ENCODE measurements at places on chromosomes 7 and 10.

- DNase-seq: no peak
Observed at GRCh38 chr7:153503093-153503492, 549.1 kb upstream of the DPP6 start.

DNA sequence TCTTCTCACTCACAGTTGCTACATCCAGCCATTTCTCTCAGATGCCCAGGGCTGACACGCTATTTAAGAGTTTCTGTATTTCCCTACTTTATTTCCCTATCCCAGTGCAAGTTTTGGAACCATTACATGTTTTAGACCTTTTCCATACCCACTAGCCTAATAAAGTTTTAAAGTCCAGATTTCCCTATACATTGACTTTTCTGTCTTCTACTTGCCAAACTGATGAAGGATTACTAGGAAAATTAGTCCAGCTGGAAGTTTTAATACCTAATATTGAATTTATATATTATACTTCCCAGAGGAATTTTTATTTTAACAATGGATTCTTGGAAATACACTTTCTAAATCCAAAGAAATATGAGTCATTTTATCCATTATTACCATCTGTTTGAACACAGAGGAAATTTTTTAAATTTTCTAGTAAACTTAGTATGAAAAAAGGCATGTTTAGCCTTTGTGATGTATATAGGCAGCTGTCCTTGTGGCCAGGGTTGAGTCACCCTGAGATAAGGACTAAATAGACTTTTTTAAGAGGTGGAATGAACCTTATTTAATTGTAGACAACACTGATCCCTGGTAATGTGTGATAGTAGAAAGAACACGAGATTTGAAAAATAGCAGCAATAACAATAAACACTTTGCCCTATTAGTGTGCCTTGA is 205.0 kb downstream of the TFEC start:
- DNase-seq: no peak

DNA sequence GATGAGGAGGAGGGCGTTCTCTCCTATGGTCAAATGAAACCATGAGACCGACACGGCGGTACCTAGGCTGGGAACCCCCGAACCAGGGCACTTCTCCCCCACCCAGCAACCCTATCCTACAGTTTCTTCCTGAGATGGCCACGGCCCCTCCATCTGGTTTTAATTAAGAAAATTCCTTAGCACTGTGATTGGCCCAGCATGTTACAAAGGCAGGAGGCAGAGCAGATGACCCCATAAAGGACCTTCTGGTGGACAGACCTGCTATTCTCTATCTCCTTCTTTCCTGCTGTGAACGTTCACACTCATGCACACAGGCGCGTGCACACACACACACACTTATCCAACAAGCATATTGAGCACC is 129.4 kb downstream of the RGS10 start:
- DNase-seq: no peak

DNA sequence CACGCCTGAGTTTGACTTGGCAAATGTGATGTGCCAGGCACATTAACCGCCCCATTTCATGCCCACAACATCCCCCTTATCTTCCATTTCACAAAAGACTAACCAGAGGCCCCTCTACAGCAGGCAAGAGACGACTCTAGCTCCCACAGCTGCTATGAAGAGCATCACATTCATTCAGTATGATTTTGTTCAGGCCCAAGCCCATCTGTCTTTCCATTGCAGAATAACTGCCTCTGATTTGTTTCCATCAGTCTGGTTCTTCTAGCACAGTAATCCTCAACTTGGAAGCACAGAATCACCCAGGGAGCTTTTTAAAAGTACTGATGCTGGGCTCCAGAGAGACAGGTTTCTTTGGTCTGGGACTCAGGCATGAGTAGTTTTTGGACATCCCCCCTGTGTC is 169.7 kb downstream of the NEURL1 start:
- no peak for DNase-seq

DNA sequence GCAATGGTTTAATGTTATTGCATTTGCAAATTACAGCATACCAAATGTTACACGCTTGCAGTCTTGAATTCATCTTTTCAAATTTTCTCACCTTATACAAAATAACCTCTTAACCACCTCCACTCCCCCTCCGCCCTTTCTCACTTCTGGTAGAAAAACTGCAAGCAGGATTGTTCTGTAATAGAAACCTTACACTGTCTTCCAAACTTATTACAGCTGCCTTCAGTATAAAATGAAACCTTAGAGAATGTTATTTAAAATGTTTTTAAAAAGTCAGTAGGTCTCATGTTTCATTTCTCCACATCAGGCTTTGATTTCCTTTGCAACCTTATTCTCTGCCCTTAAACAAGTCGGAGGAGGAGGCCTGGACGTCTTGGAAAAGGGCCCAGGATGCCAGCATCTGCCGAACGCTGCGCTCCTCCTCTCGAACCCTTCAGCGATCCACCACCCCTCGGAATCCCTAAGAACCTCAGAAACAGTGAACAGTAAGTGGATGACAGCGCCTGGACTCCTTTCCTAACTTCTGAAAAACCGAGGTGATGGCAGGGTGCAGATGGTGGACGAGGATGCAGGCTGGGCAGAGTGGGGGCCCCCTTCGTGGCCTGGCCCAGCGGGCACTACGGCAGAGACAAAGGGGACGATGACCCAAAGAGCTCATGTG is 74.0 kb downstream of the FGFR2 start:
- no peak for DNase-seq

GRCh38 chr7:24884401-24884800 is 95.6 kb downstream of the OSBPL3 start:
- no peak for DNase-seq

GRCh38 chr7:139367438-139368155 is 7.9 kb downstream of the LUC7L2 start:
- DNase-seq: no peak

DNA sequence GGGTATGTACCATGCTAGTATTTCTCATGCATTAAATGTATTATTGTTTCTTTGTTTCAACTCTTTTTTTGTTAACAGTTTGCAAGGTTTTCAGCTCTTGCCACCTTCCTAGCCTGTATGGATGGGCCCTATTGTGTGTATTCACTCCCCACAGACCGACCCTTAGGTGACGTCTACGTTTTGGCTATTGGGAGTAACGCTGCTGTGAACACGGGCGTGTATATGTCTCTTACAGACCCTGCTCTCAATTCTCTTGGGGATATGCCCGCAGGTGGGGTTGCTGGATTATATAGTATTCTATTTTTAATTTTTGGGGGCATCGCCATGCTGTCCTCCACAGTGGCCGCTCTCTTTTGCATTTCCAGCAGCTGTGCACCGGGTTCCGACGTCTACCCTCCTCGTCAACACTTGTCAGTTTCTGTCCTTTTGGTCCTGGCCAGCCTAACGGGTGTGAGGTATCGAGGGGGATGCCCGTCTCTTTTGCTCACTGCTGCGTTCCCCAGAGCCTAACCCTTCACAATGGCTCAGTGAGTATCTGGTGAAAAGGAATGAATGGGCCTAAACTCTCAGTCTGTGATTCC is 64.1 kb upstream of the GNA12 start:
- no peak for DNase-seq

DNA sequence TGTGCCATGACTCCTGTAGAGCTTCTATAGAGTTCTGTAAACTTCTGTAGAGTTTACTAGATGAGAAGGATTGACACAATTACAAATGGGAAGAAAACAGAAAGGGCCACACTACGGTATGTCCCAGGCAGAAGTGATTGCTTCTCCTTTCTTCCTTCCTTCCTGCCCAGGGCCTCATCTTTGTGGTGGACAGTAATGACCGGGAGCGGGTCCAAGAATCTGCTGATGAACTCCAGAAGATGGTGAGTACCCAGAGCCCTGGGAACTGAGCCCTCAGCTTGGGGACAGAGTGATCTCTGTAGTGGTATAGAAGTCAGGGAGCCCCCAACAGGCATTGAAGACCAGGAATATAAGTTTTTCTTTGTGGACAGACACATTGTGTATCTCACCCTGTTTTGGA is 1.7 kb downstream of the ARF5 start:
- DNase-seq: no peak

DNA sequence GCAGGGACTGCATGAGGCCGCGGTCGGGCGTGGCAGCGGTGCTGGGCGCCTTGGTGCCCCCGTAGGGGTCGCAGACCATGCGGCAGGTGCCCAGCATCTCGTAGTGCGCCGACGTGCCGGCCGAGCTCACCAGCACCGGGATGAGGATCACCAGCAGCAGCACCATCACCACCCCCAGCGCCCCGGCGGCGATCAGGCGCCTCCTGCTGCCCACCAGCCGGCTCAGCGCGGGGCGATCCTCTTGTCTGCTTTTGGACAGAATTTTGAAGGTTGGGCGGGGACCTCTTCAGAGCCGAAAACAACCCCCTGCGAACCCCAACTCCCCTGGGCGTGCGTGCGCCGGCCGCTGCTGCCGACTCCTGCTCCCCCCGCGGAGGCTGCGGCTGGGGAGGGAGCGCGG is 779 bp downstream of the C1QL3 start:
- no peak for DNase-seq

GRCh38 chr7:2157473-2158279 is 75.1 kb downstream of the MAD1L1 start:
- DNase-seq: no peak

DNA sequence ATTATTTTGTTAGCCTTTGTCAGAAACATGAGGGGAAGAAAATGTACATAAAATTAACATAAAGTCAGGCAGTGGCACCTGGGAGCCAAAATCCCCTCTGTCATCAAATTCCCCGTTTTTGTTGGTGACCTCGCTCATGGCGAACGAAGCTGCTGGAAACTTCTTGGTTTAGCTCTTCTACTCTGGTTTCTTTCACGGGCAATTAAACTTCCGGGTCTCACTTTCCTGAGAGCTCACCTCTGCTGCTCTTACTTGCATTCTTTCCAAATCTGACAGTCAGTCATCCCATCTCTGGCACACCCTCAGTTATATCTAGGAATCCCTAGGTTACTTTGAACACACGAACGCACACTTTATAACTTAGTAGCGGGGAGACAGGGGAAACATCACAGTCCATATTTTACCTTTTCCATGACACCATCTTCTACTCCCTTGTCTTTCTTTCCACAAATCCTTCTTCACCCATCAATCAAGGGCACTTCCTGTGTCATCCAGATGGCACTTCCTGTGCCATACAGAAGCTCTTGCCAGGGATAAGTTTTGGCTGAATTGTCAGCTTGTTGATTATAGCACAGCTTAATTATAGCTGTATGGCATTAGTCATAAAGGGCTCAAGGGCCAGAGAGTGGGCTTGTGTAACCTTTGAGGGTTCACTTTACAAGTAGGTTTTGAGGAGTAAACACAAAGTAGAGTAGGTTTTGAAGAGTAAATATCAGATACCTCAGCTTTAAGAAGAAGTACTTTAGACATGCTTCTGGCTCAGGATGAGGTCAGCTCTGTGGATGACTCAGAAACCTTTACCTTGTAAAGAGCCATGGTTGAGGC is 105.1 kb downstream of the GATA3 start:
- DNase-seq: no peak

DNA sequence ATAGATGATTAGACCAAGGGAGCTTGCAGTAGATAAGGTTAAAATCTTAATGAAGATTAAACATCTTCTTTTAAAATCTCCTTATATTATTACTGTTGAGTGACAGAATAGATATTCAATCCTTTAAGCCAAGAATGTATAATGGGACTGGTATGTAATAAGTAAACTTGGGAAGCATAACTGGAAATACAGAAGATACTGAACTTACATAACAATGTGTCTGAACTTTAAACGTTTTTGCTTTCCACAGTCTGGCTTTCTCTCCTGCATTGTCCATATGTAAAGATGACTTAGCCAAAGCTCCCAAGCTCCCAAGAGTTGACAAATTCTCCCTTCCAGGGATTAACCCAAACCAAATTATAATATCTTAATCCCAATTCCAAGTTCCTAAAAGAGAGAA is 129.8 kb downstream of the KCND2 start:
- no peak for DNase-seq

GRCh38 chr10:4094751-4095150 is 309.7 kb upstream of the KLF6 start:
- DNase-seq: no peak

GRCh38 chr7:36441344-36442022 is 51.8 kb downstream of the ANLN start:
- DNase-seq: no peak

GRCh38 chr10:6200734-6201515 is 1.8 kb upstream of the PFKFB3 start:
- DNase-seq: peak; percentile 41

DNA sequence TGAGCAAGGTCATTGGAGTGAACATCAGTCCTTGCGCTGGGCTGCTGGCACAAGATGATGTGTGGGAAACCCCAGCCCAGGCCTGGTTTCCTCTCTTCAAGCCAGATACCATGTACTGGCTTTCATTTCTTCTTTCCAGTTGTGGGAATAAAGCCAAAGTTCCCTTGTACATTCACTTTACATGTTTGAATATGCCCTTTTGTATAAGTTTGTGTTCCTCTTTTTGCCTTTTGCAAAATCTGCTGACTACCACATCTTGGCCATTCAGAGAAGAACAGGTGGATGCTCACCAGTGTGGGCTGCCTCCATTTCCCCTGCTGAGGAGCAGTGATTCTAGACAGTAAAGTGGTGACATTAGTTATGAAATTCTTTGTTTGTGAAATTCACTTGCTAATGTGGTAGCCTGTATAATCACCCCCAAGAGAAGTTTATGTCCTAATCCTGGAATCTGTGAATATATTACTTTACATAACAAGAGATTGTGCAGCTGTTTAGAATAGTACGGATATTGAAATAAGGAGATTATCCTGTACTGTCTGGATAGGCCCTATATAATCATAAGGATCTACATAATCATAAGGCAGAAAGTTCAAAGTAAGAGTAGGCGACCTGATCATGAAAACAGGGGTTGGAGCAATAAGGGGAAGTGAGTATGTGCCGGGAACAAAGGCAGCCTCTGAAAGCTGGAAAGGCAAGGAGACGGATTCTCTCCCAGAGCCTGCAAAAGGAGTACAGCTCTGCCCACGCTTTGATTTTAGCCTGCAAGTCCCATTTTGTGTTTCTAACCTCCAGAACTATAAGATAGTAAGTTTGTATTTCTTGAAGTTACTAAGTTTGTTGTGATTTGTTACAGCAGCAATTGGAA is 18.8 kb upstream of the AOAH start:
- DNase-seq: no peak

- no peak for DNase-seq
Observed at GRCh38 chr10:84783386-84783785, 455.0 kb downstream of the CCSER2 start.

DNA sequence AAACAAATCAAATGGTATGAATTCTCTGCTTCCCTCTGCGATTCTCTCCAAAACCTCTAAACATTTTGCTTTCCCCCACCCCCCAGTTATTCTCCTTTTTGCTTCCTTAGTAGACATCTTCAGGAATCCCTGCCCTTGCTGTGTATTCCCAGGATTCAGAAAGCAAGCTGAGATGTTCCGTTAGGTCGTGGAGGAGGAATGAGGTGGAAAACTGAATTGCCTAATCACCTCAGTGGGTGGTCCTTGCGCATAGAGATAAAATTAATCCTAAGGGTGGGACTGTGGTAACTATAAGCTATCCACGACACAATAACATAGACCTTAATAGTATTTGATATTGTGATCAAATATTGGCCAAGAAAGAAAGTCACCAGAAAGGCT is 49.1 kb upstream of the SEMA3C start:
- DNase-seq: no peak

- no peak for DNase-seq
Observed at GRCh38 chr7:120207037-120207436, 65.9 kb upstream of the KCND2 start.

GRCh38 chr10:88755753-88756152 is 4.1 kb upstream of the LIPN start:
- no peak for DNase-seq

GRCh38 chr10:16519250-16519907 is 2.3 kb downstream of the C1QL3 start:
- no peak for DNase-seq
